Esophagus muscularis mucosa (tissue), 4 donors: ENCODE measurements at places on chromosomes 5 and 9. TPM values are rescaled to one million over a fixed set of nuclear protein-coding genes. Genes with fewer than 3 reads are reported as not detected.

- H3K4me1 ChIP-seq: no peaks in the 10 kb centered on the region
- H3K27me3 ChIP-seq: no peaks in the 10 kb centered on the region
- DNase-seq: no peak
Observed at GRCh38 chr5:45225571-45226031, 416.9 kb downstream of the MRPS30 start.

- H3K27ac ChIP-seq: no peak overlapping the region
- no peak for DNase-seq
- no peak overlapping the region for H3K4me3 ChIP-seq
- H3K36me3 ChIP-seq: no peaks in the 10 kb centered on the region
Observed at GRCh38 chr5:24381861-24382489, 262.8 kb downstream of the CDH10 start.

GRCh38 chr5:174688441-174689354 lies 35.7 kb upstream of the MSX2 start:
- no peak for DNase-seq
- peaks cover 17% of the 10 kb centered on the region for H3K4me1 ChIP-seq
- no peaks in the 10 kb centered on the region for H3K36me3 ChIP-seq
- H3K27ac ChIP-seq: no peak overlapping the region
- peaks cover 29% of the 10 kb centered on the region for H3K27me3 ChIP-seq

GRCh38 chr5:88183255-88183654 lies 85.4 kb downstream of the TMEM161B start:
- no peaks in the 10 kb centered on the region for H3K36me3 ChIP-seq
- H3K27me3 ChIP-seq: no peaks in the 10 kb centered on the region
- H3K27ac ChIP-seq: no peak overlapping the region
- no peak for DNase-seq
- H3K4me3 ChIP-seq: no peak overlapping the region
- no peaks in the 10 kb centered on the region for H3K4me1 ChIP-seq

GRCh38 chr5:122311497-122311960 lies 508 bp upstream of the SNCAIP start:
- no peaks in the 10 kb centered on the region for H3K36me3 ChIP-seq
- DNase-seq: no peak
- H3K27me3 ChIP-seq: no peaks in the 10 kb centered on the region
- peaks cover 34% of the 10 kb centered on the region for H3K4me1 ChIP-seq
- H3K27ac ChIP-seq: no peak overlapping the region

DNA sequence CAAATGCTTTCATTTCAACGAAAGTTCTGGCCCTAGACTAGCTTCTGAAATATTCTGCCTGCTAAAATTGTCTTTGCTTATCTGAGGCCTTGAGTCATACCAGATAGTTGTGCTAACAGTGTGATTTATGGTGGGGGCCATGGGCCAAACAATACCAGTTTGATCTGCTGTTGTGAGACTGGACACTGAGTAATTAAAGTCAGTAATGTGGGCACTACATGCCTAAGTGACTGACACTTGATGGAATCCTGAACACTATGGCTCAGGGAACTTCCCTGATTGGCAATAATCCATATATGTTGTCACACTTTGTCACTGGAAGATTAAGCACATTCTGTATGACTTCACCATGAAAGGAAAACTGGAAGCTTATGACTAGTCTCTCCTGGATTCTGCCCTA lies 127.6 kb upstream of the CYLC2 start:
- H3K4me3 ChIP-seq: no peak overlapping the region
- no peaks in the 10 kb centered on the region for H3K4me1 ChIP-seq
- no peak overlapping the region for H3K27ac ChIP-seq
- no peak for DNase-seq

- H3K27ac ChIP-seq: no peak overlapping the region
- H3K27me3 ChIP-seq: no peaks in the 10 kb centered on the region
- no peaks in the 10 kb centered on the region for H3K36me3 ChIP-seq
- no peak overlapping the region for H3K4me3 ChIP-seq
Observed at GRCh38 chr5:57549566-57549965, 67.0 kb upstream of the ACTBL2 start.

DNA sequence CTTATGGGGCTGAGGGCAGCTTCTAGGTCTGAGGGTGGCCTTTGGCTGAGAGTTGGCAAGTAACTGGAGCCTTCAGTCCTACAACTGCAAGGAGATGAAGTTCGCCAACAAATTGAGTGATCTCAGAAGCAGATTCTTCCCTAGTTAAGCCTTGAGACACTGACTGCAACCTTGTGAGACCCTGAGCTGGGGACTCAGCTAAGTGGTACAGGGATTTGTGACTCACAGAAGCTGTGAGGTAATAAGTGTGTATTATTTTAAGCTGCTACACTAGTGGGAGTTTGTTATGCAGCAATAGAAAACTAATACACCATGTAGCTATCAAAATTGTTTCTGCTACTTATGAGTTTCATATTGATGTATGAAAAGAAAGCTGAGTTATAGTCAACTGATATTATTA lies 279.2 kb downstream of the PIK3R1 start:
- H3K4me1 ChIP-seq: no peaks in the 10 kb centered on the region
- H3K27ac ChIP-seq: no peak overlapping the region
- no peak for DNase-seq
- H3K4me3 ChIP-seq: no peak overlapping the region
- H3K27me3 ChIP-seq: no peaks in the 10 kb centered on the region

The FOXD4 gene
- total RNA-seq: 0.42 TPM

The TPPP gene
- 45.7 TPM for total RNA-seq

The PCDHA4 gene
- total RNA-seq: 0.83 TPM
